ENCODE measurements at places on chromosomes 13 and 19.

GRCh38 chr19:18745012-18745735, 45.9 kb downstream of the COMP start:
- no peak for DNase-seq

GRCh38 chr13:44967704-44968433, 21.4 kb downstream of the NUFIP1 start:
- DNase-seq: no peak

DNA sequence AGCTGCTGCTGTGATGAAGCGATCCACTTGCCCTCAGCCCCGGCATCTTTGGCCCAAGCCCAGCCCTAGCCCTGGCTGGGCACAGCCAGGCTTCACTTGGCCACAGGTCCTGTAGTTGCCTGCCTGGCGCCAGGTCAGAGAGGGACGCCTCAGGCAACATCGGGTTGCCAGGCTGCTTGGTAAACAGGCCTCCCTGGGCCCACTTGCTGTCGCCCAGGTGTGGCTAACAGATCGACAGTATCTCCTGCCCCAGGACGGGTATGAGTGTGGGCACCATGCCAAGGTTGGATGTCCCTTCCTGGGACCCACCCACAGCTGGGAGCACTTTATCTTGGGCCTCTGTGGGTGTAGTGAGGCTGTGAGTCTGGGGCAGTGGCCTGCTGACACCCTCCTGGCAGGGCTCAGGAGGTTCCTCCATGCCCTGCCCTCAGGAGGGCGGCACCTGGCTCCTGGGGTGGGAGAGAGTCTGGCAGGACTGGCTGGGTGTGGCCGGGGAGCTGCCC, 27.8 kb downstream of the CARM1 start:
- no peak for DNase-seq

- no peak for DNase-seq
Measured at GRCh38 chr13:38395497-38395788, 45.8 kb downstream of the UFM1 start.

GRCh38 chr13:53946500-53946899, 917.9 kb downstream of the OLFM4 start:
- DNase-seq: no peak

GRCh38 chr13:98915981-98916380, 61.9 kb downstream of the DOCK9 start:
- no peak for DNase-seq

- DNase-seq: no peak
Measured at GRCh38 chr13:104314926-104315535, 1248.8 kb upstream of the SLC10A2 start.

- peak; percentile 75 for DNase-seq
Measured at GRCh38 chr19:17873786-17874757, 2.3 kb downstream of the SLC5A5 start.

DNA sequence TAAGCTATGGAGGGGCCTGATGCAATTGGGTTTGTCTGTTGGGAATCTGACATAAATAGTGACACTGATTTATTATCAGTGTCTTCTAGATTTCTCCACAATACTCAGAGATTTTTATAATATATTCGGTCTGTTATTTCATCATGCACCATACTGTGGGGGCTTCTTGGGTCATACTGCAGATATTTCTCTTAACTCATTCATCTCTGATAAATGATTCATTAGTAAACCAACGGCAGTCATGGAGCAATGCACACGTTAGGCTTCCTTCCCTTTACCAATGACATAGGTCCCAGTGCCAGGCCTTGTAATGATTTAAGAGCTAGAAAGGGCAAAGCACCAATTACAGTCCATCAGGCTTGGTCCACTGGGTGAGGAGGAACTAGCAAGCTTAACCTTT, 53.6 kb downstream of the FAM216B start:
- no peak for DNase-seq

GRCh38 chr19:44951179-44952159, 3.7 kb upstream of the CLPTM1 start:
- peak; percentile 28 for DNase-seq

DNA sequence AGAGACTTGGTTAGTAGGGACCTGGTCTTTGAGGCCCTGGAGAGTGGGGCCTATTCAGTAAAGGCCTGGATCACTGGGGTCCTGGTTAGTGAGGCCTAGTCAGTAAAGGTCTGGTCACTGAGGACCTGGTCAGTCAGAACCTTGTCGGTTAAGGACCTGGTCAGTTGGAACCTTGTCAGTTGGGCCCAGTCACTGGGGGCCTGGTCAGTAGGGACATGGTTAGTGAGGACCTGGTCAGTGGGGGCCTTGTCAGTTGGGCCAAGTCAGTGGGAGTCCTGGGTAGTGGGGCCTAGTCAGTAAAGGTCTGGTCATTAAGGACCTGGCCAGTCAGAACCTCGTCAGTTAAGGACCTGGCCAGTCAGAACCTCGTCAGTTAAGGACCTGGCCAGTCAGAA, 43.2 kb upstream of the TPM4 start:
- DNase-seq: no peak

GRCh38 chr19:5487222-5487621, 32.0 kb downstream of the ZNRF4 start:
- no peak for DNase-seq

DNA sequence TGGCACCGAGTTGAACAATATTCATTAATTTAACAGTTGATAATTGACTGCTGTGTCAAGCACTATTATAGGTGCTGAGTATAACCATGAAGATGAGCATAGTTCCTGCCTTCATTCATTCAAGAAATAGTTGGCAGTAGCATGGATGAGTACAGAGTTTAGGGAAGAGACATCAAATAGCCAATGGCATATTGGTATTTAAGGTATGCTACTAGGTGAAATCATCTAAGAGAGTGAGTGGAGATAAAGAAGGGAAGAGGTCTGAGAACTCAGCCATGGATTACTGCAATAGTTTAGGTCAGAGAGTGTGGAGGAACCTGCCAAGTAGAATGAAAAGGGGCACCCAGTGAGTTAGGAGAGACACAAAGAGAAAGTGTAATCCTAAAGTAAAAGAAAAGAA, 4.9 kb upstream of the HTR2A start:
- no peak for DNase-seq

DNA sequence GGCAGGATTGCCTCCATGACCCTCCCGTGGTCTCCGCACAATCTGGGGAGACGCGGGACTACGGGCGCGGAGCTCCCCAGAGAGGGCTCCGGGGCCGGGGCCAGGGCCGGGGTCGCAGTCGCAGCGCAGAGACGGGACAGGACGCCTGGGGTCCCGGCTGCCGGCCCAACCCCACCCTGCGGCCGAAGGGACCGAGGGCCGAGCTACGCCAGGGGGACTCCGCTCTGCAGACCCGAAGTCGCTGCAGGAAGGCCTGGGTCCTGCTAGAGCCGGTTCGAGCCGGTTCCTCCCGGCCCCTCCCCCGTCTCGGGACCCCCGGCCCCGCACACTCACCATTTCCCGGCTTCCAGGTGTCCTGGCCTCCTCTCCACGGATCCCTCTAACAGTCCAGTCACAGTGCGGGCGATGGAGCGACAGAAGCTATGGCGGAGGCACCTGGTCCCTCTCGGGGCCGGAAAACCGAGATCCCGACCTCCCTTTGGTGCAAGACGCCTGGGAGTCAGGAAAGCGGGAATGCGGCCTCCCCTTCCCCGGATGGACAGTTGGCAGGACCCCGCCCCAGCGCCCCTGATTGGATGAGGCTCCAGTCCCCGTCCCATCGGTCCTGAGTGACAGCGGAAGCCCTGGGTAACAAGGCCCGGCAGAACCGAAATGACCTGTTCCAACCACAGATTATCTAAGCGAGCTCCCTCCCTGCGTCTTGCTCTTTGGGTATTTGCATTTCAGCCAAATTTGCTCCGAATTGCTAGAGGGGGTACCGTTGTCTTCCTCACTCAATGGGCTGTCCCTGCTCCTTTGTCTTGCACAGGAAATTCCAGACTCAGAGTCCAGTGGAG, at the start of gene ZNF625:
Gene ZNF625, minus strand, starts transcription at position 512 of the 836 bp plus-strand sequence. Its CDS starts 176 bp downstream, at position 336.
- peak; percentile 47 for DNase-seq

DNA sequence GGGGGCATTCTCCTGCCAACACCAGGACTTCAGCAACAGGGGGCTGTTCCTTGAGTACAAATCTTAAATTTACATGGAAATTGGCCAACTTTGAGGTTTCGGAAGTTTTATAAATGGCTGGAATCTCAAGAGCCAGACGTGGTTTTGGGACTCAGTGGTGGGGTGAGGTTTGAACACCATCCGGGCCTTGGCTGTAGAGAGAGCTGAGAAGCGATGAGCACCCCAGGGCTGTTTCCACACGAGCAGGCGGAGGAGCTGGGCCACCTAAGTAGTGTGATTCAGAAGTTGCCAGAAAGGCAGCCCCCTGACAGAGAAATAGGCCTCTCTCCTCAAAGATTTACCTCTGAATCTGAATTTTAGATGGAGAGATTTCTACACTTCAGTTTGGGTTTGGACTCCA, 89.0 kb downstream of the FGF9 start:
- no peak for DNase-seq

GRCh38 chr13:106462710-106463109, 72.8 kb downstream of the EFNB2 start:
- no peak for DNase-seq

DNA sequence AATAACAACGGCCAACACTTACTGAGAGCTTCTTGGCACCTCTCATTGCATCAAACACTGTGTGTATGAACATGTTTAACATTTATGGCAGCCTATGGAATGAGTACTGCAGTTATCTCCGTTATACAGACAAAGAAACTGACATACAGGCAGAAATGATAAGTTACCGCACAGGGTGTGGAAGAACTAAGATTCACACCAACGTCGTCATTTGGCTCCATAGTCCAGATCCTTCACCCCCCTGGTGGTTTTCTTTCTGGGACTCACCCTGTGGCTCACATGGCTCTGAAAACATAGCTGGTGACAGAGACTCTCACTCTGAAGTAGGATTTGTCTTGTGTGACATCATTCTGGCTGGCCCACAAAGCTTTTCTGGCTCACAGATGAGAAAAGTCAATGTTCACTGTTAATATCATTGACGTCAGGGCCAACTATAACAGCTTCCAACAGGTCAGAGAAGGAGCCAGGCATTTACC, 230.1 kb downstream of the DLEU7 start:
- DNase-seq: no peak

- DNase-seq: no peak
Measured at GRCh38 chr19:55304279-55304978, 20.6 kb downstream of the BRSK1 start.

DNA sequence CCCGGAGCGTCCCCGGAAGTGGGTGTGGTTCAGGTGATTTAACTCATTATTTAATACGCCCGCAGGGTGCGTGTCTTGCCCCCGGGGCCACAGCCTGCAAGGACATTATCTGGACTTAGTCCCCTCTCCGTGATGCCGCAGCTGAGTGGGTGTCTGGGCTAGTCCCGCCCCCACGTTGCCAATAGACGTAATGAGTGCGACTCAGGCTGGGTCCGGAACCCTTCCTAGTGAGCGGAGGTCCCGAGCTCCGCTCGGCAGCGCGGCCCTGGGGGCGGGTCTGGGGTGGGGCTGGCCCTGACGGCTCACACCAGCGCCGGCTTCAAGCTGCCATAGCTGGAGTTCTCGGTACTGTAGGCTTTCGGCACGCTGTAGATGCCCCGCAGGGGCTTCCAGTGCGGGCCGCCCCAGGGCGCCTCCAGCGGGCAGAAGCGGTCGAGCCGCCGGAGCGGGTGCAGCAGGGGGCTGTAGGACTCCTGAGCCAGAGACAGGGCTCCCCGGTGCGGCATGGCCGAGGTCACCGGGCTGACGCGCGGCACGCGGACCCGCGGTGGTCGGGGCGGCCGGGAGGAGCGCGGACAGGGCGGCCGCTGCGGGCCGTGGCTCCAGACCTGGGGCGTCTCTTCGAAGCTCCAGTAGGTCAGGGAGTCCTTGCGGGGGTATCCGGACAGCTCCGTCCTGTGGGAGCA, 918 bp upstream of the LHB start:
- DNase-seq: peak; percentile 61

GRCh38 chr19:2239173-2239572, 2.5 kb downstream of the SF3A2 start:
- no peak for DNase-seq

GRCh38 chr19:15666186-15666585, 6.7 kb upstream of the CYP4F12 start:
- DNase-seq: no peak

- no peak for DNase-seq
Measured at GRCh38 chr19:32809754-32810153, 59.8 kb downstream of the SLC7A9 start.

GRCh38 chr13:45276913-45277312, 64.1 kb downstream of the TPT1 start:
- DNase-seq: no peak

DNA sequence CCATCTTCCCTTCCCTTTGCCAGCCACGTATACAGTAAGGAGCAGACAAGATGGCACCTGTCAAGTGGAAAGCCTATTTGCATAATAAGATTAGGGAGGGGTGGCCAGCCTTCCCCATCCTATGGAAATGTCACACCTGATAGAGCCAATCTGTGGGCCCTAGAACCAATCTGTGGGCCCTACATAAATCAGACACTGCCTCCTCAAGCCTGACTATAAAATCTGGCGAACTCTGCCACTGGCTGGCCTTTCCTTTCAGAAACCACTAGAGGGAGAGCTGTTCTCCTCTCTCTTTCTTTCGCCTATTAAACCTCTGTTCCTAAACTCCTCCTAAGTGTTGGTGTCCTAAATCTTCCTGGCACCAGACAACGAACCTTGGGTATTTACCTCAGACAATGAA, 231.5 kb upstream of the KLHL1 start:
- DNase-seq: no peak

- DNase-seq: no peak
Measured at GRCh38 chr13:93915269-93915809, 564.1 kb downstream of the DCT start.

DNA sequence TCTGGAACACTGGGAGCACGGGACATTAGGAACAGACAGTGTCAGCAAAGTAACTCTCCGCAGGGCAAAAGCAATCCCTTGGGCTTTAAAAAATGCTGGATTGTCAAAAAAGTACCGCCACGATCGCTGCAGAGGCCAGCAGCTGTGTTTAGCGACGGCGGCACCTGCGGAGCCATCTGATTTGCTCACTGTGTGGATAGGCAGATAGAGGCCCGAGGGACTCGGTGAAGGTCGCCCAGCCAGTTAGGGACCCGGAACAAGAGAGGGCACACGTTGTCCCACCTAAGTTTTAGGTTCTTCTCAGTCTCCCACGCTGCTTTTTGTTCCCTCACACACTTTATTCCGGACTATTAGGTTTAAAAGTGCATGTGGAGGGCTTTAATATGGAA, 238.3 kb downstream of the TEX29 start:
- no peak for DNase-seq

DNA sequence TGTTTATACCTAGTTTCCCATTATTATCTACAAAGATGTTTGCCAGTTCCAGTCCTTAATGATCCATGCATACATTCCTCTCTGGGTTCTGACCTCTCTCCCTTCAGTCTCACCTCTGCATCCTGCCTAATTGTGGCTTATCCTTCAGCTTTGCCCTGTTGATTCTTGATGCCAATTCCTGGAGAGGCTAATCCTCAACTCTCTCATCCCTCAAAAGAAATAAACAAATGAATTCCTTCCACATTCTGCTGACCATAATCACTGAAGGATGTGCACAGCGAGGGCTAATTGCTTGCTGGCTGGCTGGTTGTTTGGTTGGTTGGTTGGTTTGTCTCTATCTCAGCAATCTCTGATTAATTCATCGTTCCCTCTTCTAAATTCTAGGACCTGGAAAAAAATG, 113.8 kb downstream of the IRS2 start:
- DNase-seq: no peak
